SJSA1 (cell line): ENCODE measurements at places on chromosomes 5 and 9. TPM values are rescaled to one million over a fixed set of nuclear protein-coding genes. Genes with fewer than 3 reads are reported as not detected.

GRCh38 chr9:13500034-13500433 lies 220.5 kb upstream of the MPDZ start:
- no peak overlapping the region for H3K27ac ChIP-seq
- no peaks in the 10 kb centered on the region for H3K4me1 ChIP-seq
- no peaks in the 10 kb centered on the region for H3K36me3 ChIP-seq
- no peak for DNase-seq

DNA sequence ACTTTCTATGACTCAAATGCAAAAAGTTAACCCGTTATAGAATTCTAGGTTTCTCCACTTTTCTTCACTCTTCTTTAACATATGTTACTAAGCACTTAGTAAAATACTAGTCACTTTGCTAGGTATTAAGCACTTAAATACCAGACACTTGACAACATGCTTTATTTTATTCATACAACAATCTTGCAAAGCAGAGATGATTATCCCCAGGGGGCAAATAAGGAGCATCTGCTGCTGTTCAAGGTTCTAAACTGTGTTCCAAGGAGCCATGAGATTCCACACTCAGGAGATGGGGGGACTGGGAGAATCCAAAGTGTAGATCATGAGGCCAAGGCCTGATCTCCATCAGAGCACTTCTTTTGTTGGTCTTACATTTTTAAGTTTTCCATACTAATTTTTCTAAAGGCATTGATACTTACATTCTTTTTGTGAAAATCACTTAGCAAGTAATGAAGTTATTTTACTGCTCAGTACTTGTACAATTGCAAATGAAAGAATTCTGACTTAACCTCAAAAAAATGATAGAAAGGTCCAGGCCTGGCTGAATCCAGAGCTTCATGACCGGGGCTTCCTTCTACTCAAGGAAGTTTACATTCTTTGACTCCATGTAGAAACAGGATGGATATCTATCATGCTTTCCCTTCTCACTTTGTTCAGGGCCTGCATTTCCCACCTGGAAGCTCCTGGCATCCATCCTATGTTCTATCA lies 504.4 kb upstream of the WWC1 start:
- no peaks in the 10 kb centered on the region for H3K27me3 ChIP-seq
- no peak overlapping the region for H3K4me3 ChIP-seq
- 0 out of 2 replicates have a peak, but pooled peaks cover 2% of the 10 kb centered on the region for H3K4me1 ChIP-seq

- H3K4me1 ChIP-seq: no peaks in the 10 kb centered on the region
- H3K36me3 ChIP-seq: no peaks in the 10 kb centered on the region
- no peaks in the 10 kb centered on the region for H3K27me3 ChIP-seq
- no peak for DNase-seq
These were observed 273.1 kb downstream of the GABRB2 start for GRCh38 chr5:161273410-161273809.

- H3K36me3 ChIP-seq: no peaks in the 10 kb centered on the region
- peaks cover 1% of the 10 kb centered on the region for H3K4me1 ChIP-seq
- no peak for DNase-seq
- no peak overlapping the region for H3K4me3 ChIP-seq
- H3K27ac ChIP-seq: no peak overlapping the region
These were observed 272.0 kb downstream of the DENND1A start for GRCh38 chr9:123657941-123658340.

- no peak for DNase-seq
- H3K27me3 ChIP-seq: no peaks in the 10 kb centered on the region
- no peak overlapping the region for H3K4me3 ChIP-seq
- H3K27ac ChIP-seq: no peak overlapping the region
- H3K36me3 ChIP-seq: peaks cover 20% of the 10 kb centered on the region
- peaks cover 4% of the 10 kb centered on the region; the same call in 1 of the 2 replicates for H3K4me1 ChIP-seq
These were observed 55.0 kb downstream of the PUM3 start for GRCh38 chr9:2788919-2789318.

- H3K27ac ChIP-seq: no peak overlapping the region
- no peaks in the 10 kb centered on the region for H3K36me3 ChIP-seq
- H3K4me3 ChIP-seq: no peak overlapping the region
These were observed 175.0 kb downstream of the MACROH2A1 start for GRCh38 chr5:135223891-135224625.

- H3K27me3 ChIP-seq: no peaks in the 10 kb centered on the region
- H3K4me1 ChIP-seq: peaks cover 5% of the 10 kb centered on the region; the same call in 1 of the 2 replicates
- H3K4me3 ChIP-seq: peak within 1 kb of the TSS; percentile 85
- H3K36me3 ChIP-seq: 0 out of 2 replicates have a peak, but pooled peaks cover 3% of the 10 kb centered on the region
- H3K27ac ChIP-seq: no peak within 1 kb of the TSS
These were observed at the start of gene CCDC112 for GRCh38 chr5:115296124-115297022. TSS of gene CCDC112 (minus strand) at chr5:115296654. CDS start at chr5:115296543, 111 bp downstream.

ARHGEF39 gene
- 0.41 and 1.9 TPM in 2 replicates for total RNA-seq

PCDHGB3 gene
- total RNA-seq: 1.1 TPM in 1 of 2 replicates, not detected in the other
